ENCODE measurements at places on chromosomes 5 and 9.

DNA sequence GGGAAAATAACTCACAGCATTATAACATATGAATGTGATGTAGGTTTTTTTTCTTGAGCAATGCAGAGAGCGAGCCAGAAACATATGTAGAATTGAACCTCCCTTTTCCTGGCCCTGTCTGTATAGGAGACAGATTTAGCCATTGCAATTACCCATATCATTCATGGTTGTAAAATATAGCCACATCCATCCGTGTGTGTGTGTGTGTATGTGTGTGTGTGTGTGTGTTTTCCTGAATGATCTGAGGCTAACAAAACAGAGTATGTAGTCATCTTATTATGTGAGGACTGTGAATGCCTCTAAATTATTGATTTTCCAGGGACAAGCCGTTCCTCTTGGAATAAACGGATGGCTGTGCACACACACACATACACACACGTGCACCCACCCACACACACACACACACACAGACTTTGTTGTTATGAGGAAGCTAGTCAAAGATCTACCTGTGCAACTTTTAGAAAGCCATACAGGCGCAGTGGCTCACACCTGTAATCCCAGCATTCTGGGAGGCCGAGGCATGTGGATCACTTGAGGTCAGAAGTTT, 11.7 kb upstream of the DENND1A start:
- DNase-seq, result no peak

DNA sequence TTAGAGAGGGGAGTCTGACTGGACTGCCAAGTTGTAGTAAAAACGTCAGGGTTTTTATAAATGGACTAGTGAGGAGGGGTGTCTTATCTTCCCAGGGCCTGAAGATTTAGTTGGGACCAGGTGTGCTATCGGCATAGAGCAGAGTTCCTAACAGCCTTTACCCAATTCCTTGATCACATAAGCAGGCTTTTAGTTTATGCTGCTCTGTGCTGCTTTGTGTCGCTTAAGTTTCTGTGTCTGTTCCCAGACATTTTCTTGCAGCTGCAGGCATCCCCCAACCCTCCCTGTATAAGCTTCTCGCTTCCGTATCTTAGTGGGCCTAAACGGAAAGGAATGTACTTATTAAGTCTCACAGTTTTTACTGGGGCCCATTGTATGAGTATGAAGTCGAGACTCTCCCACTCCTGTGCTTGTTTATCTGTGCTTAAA, 2.6 kb upstream of the SMC5 start:
- no peak for DNase-seq

DNA sequence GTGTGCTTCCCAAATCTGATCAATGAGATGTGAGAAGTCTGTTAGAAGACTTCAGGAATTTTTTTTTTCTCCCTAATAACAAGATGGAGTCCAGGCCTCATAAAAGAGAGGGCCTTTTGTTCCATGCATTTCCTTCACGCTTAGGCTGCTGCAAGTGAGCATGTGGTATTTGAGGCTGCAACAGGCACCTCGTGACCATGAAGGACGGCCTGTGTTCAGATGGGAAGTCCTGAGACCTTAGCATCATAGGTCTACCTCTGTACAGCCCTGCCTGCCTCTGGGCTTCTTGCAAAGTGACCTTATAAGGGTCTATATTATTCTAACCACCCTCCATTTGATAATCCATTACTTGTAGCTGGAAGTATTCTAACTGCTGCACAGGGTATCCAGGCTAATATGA, 86.6 kb downstream of the BOD1 start:
- DNase-seq, result no peak

DNA sequence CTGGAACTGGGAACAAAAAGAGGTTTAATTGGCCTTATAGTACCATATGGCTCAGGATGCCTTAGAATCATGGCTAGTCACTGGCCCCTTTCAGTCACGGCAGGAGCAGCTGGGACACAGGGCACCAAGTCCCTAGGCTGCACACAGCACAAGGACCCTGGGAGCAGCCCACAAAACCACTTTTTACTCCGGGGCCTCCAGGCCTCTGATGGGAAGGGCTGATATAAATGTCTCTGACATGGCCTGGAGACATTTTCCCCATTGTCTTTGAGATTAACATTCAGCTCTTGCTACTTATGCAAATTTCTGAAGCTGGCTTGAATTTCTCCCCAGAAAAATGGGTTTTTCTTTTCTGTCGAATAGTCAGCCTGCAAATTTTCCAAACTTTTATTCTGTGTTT, 1026.4 kb upstream of the COX7C start:
- no peak for DNase-seq

DNA sequence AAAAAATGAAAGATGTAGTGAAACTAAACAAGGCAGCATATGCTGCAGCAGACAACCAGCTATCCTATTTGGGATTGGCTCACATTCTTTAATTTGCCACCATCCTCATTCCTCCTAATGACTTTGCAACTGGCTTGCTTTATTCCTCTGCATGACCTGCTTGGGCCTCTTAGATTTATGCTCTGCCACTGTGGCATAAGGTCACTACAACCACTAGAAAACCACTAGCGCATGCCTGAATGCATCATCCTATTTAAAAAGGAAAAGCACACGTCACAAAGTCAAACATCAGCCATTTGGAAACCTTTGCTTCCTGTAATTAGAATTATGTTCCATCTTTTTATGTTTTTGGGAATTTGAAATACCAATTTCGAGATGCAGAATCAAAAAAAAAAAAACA, 40.8 kb upstream of the CCDC152 start:
- DNase-seq, result no peak

DNA sequence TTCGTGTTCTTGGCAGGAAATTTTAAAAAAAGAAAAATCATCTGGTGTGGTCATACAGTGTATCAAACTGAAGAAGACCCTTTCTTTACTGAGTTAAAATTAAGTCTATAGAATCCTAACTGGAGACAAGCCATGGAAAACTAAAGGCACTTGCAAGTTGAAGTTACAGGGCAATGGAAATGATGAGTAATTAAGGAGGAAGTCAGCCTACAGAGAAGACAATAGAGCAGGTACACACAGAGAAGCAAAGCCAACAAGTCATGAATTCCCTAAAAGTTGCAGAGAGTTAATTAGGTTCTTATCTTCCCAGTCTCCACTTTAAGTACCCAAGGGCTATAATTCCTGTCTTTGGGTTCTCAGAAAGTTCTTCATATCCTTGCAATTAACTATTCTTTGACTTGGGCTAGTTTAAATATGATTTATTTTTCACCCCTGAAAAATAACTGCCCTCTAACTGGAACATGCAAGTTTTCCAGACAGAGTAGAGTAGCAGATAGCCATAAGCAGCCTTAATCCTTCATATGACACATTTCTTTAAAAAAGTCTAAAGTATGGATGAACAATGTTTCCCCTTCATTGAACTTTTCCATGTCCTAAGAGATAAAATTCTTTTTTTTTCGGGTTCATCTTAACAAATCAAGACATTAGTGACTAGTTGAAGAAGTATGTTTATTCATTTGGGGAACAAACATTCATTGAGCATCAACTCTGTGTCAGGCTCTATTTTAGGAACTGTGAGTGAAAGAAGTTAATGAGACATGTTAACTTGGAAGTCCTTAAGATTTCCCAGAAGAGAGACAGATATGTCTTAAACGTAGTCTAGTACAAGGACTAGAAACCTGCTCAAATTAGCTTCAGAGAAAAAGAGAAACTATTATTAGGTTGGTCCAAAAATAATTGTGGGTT, 5.2 kb upstream of the ITGA2 start:
- no peak for DNase-seq

GRCh38 chr5:149310947-149311658, 34.2 kb upstream of the GRPEL2 start:
- DNase-seq, result no peak

GRCh38 chr5:39100851-39101396, 26.7 kb upstream of the RICTOR start:
- no peak for DNase-seq

GRCh38 chr9:70488793-70489105, 74.3 kb upstream of the KLF9 start:
- DNase-seq, result no peak

GRCh38 chr9:37149666-37150308, 29.4 kb downstream of the ZCCHC7 start:
- DNase-seq, result no peak

- DNase-seq, result no peak
These were observed 15.1 kb downstream of the HNRNPK start for GRCh38 chr9:83964973-83965349.

DNA sequence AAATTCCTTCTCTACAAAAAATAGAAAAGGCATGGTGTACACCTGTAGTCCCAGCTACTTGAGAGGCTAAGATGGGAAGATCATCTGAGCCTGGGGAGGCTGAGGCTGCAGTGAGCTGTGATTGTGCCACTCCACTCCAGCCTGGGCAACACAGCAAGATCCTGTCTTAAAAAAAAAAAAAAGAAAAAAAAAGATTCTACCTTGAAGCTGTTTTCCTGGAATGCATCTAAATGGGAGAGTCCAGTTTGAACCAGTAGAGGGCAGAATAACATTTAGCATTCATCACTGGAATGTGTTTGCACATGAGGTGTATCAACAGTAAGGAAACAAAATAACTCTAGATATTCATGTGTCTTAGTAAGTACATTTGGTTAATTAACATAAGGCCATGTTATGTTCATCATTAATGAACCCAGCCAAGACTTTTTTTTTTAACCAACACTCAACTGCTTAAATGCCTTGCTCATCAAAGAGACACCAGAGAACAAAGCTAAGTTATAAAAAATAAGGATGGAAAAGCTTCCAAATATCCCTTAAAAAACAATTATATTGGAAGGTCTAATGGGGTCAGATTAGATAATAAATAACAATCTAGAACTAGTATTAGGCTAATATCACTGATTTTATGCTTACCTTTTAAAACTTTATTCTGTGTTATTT, 16.1 kb downstream of the IFNE start:
- DNase-seq, result no peak

DNA sequence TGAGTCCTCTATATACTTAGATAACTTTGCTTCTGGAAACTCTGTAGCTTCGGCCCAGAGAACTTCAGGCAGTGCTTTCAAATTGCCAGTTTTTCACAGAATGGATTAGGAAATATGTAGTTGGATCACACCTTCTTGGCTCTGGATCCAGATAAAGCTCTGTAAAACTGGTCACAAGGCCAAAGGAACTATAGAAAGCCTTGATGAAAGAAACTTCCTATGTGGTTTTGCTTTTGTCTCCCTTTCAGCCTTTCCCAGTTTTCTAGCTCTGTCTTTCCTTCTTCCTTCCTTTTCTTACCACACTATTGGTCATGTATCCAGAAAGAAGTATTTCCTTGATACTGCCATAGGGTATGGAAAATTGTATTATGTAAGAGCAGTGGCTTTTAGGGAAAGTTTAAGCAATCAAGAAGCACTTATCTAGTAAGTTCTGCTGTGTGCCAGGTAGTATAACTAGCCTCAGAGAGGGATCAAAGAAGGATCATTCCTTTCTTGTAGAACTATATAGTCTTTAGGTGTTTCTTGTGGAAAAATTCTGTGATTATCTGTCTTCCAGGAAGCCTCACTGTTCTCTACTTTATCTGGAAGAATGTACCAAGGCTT, 6.3 kb downstream of the GPR21 start:
- no peak for DNase-seq

DNA sequence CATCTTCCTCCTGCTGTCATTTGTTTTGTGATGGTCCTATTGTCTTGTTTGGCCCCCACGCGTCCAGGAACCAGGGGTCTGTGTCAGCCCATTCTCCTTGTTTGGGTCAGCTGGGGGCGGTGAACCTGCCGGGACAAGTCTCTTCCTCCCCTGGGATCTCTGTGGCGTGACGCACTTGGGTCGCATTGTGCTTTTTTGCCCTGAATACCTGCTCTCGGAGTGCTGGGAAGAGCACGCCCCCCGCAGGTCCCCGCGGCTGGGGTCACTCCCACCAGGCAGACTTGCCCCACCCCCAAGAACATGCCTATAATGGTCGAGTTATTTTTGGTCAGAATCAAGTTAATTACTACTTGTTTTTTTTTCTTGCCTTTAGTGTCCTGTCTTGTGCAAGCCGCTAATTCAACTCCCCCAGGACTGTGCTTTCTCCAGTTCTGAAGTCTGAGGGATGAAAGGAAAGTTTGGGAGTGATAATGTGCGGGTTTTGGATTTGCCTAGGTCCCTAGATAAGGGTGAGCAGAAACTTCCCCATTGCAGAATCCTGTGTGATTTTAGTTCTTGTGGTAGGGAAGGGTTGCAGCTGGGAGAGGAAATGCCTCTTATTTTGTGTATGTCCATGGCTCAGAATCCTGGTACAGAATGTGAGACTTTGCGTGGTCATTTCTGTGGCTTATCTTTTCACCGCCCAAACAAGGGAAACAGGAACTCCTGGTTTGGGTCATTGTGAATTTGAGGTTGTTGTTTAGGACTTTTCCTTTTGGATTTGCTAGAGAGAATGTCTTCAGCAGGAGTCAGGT, 789 bp downstream of the ACER2 start:
- DNase-seq, result no peak

- no peak for DNase-seq
These were observed 7.6 kb upstream of the SLC9A3 start for GRCh38 chr5:531749-532315.

GRCh38 chr5:20166456-20166855, 178.5 kb upstream of the CDH18 start:
- no peak for DNase-seq

- DNase-seq, result no peak
These were observed 140.1 kb downstream of the TLE4 start for GRCh38 chr9:79711874-79712273.

DNA sequence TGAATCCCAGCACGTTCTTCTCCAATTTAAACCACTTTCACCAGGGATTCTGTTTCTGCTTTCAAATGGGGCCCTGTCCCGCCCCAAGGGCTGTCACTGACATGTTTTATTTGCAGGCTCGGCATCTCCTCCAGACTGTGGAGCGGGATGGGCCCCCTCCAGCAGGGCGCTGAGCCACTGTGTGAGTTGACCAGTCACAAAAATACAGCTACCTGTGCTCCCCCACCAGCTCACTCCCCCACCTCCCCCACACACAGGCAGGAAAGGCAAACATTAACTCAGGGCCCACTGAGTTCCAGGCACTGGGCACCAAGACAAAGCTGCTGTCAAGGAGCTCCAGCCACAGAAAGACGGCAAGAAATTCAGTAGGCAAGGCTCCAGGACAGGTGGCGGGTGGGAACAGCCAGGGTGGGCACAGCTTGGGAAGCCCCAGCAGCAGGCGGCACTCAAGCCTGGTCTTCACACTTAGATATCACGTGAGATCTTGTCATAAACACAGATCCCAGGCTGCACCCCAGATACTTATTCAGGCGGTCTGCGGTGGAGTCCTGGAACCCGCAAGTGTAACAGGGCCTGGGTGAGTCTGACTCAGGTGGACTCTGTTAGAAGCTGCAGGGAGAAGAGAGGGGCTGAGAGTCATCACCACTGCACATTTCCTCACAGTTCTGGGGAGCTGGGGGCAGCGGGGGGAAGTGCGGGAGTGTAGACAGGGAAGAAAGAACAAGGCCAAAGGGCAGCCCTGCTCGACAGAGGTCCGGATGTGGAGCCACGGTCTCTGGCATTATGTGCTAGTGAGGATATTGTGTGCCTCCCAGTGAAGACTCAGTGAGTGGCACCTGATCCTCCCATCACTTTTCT, 44.7 kb downstream of the OR2V1 start:
- DNase-seq, result no peak

- no peak for DNase-seq
These were observed 15.2 kb upstream of the IRX4 start for GRCh38 chr5:1897816-1898450.

All from C1 segment of cervical spinal cord (tissue), 14 donors.